ENCODE measurements at places on chromosomes 3 and 15.

DNA sequence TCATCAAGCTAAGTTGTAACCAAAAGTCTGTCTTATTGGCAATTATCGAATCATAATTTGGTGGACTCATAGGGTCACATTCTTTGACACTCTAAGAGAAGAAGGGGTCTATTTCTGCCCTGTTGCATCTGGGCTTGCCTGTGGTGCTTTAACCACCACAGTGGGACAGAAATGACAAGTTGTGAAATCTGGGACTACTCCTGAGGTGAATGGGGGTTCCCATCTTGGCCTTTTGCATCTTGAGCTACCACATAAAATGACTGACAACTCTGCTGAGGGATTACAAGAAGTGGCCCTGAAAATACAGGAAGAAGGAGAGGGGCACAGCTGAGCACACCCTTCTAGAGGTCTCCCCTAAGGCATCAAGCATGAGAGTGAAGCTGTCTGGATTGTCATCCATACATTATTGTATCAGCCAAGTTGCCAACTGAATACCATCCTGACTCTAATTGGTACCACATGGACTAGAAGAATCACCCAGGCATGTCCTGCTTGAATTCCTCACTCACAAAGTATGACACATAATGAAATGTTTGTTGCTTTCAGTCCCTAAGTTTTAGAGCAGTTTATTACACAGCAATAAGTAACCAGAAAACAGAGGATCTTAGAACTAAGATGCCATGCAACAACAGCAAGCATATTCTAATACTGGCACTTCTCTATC, 306.5 kb downstream of the ROBO1 start:
- no peak for DNase-seq

DNA sequence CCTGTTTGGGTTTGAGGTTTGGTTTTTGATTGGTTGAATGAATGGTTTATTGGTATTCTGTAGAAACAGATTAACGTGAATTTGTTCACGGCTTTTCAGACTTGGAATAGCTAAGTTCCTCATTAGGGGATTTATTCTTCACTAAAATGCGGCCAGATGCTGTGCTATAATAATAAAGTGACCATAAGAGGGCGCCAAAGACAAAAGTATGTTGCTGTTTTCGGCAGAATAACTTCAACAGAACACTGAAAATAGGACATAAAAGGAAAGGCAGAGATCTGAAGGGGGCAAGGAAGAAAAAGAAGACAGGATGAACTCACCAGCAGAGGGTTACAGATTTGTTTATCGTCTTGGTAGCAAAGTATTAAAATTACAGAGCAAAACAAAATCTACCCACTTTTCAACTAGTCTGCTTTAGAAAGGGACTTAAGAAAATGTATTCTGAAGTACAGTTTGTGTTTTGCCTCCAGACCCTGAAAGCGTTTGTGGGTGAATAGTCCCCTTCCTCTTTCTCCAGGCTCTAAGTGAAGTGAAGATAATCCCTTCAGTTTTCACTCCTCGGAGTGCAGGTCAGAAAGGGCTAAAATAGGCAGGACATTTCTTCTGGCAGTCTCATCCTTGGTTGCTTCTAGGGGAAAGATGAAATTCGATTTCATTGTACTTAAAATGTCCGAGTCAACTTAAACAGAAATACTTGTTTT, 147.6 kb downstream of the IL20RB start:
- no peak for DNase-seq

GRCh38 chr15:66800584-66801235, 98.7 kb downstream of the SMAD6 start:
- no peak for DNase-seq

GRCh38 chr15:31222773-31223341, 103.8 kb upstream of the KLF13 start:
- no peak for DNase-seq

GRCh38 chr15:98649472-98650416, 1.4 kb downstream of the IGF1R start:
- DNase-seq, result no peak

DNA sequence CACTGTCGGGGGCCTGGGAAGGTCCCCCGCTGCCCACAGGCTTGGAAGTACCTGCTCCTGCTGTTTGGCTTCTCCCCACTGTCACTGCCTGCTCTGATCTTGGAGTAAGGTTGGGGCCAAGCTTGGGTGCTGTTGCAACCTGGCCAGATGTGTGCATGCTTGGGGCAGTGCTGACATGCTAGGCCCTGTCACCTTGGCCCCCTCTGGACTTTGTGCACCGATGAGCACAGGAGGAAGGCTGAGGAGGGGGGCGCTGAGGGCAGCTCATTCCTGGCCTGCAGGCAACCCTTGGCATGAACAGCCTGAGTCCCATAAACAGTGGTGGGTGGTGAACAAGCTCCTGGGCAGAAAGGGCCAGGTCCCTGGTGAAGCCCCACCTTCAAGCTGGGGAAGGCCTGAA, 4.0 kb upstream of the XCR1 start:
- DNase-seq, result no peak

- no peak for DNase-seq
Measured at GRCh38 chr3:123618076-123618708, 33.3 kb upstream of the HACD2 start.

DNA sequence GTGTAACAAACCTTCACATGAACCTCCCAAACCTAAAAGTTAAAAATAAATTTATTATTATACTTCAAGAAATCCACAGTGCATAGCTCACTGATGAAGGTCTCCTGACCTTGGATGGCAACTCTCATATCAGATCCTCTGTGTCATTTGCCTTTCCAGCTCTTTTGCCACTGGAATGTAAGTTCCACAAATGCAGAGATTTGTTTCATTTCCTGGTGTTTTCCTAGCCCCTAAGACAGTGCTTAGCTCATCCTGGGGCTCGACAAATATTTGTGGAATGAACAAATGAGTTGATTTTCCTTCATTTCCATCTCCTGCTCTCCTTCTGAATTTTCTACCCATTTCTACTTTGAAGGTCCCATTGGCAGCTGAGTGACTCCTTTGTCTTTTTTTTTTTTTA, 56.0 kb downstream of the FRMD4B start:
- no peak for DNase-seq

DNA sequence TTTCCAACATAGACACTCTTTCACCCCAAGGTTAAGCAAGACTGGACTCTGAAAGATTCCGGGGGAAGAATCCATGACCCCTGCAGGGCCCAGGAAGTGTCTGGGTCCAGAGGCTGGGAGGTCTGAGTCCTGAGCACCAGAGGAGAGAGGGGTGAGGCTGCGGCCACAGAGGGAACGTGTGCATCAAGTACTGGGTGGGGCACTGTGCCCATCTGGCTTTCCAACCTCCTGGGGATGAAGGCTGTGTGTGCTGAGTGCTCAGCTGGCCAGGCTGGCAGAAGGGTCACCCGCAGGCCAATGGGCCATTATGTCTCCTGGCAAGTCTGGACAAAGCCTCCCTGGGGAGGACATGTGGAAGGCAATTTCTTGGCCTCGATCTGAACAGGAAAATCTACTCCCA, 3.3 kb downstream of the CHRNA3 start:
- DNase-seq, result no peak

DNA sequence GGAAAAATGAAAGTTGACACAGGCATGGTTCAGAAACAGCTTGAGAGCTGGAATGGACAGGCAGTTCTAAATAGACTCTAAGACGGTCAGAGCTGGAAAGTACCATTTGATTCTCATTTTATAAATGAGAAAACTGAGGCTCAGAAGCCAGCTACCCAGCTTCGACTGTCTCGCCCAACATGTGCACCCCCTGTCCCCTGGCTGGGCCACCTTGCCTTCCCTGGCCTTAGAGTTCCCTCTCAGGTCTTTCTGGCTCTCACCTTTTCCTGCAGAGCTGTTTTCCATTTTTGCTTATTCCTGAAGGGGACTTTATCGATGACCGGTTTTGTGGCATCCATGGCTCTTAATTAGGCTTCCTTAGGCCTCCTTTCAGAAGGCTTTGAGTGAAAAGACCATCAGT, 17.3 kb upstream of the DOCK3 start:
- no peak for DNase-seq

- DNase-seq, result no peak
Measured at GRCh38 chr3:187628169-187628568, 42.0 kb downstream of the SST start.

GRCh38 chr3:63921741-63922482, 9.7 kb upstream of the SCAANT1 start:
- DNase-seq, result no peak

- DNase-seq, result no peak
Measured at GRCh38 chr3:173584093-173584837, 186.7 kb downstream of the NLGN1 start.

- DNase-seq, result no peak
Measured at GRCh38 chr3:130085881-130086280, 4.2 kb downstream of the ALG1L2 start.

- DNase-seq, result no peak
Measured at GRCh38 chr15:27487846-27488245, 516.9 kb downstream of the GABRG3 start.

DNA sequence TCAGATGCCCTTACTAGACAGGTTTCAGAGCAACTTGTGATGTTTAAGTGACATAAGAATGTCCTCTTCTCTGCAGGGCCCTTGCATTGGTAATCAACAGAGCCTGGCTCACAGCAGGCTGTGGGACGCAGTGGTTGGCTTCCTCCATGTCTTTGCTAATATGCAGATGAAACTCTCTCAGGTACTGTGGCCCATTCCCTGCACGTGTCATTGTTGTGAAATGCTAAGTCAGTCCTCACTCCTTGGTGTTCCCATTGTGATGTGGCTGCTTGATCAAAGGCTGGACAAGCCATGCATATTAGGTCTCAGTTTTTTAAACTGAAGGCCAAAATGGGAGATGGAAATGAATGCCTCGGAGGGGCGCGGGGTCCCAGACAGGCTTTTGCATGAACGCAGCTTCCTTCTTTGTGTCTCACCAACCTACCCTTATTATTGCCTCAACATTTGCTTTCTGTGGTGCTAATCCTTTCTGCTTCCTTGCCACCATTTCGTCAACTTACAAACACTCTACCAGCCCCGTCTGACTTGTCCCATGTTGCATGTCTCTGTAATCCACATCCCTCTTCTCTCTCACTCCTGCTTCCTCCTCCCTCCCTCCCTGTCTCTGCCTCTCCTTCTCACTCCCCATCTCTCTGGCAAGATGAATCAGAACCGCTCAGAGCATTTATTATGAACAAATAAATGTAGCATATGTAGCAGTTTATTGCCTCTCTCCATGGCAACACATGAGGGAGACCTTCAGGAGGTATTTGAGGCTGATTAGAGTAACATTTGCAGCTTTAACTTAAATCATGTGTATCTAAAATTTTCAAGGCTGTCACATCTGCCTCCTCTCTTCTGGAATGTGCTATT, 133.2 kb upstream of the CHRM5 start:
- DNase-seq, result no peak
